Smooth muscle cell of the coronary artery (primary cell): ENCODE measurements at places on chromosomes 5 and 9. TPM values are rescaled to one million over a fixed set of nuclear protein-coding genes. Genes with fewer than 3 reads are reported as not detected.

Gene BNC2
- 11.0 and 29.6 TPM in 2 replicates for total RNA-seq

Gene BAAT
- not detected in 2 replicates for total RNA-seq

Gene NR6A1
- total RNA-seq: 0.35 and 0.45 TPM in 2 replicates

Gene ZNG1A
- 59.2 and 68.7 TPM in 2 replicates for total RNA-seq

Gene SOWAHA
- total RNA-seq: not detected in 2 replicates

Gene C5orf58
- not detected in 2 replicates for total RNA-seq

Gene CHMP5
- 115 and 135 TPM in 2 replicates for total RNA-seq

Gene LCN9
- not detected in 2 replicates for total RNA-seq

Gene GABRB2
- total RNA-seq: under 0.01 TPM in 1 of 2 replicates, not detected in the other

Gene CLINT1
- total RNA-seq: 84.5 and 110 TPM in 2 replicates

Gene PCDHGC5
- total RNA-seq: 1.4 and 1.8 TPM in 2 replicates

Gene RICTOR
- total RNA-seq: 15.1 and 16.8 TPM in 2 replicates

Gene ADCY2
- under 0.01 TPM in 2 replicates for total RNA-seq

Gene CORO2A
- total RNA-seq: 0.15 and 0.35 TPM in 2 replicates

Gene TRIM41
- 13.8 and 26.0 TPM in 2 replicates for total RNA-seq

Gene BHMT
- total RNA-seq: not detected in 2 replicates

Gene RNF183
- total RNA-seq: not detected in 2 replicates

Gene BTF3
- 120 and 233 TPM in 2 replicates for total RNA-seq

Gene RNF20
- total RNA-seq: 22.3 and 32.9 TPM in 2 replicates

Gene SQSTM1
- total RNA-seq: 446 and 623 TPM in 2 replicates

Gene ZNF879
- 2.1 and 3.6 TPM in 2 replicates for total RNA-seq

Gene DAB2
- total RNA-seq: 39.8 and 175 TPM in 2 replicates

Gene COL23A1
- under 0.01 and 0.08 TPM in 2 replicates for total RNA-seq

Gene ACTBL2
- total RNA-seq: 0.23 TPM in 1 of 2 replicates, not detected in the other

Gene ANKRD18B
- total RNA-seq: 0.83 TPM in 1 of 2 replicates, not detected in the other

Gene FGF18
- total RNA-seq: 0.12 TPM in 1 of 2 replicates, not detected in the other

Gene ELL2
- total RNA-seq: 18.0 and 38.6 TPM in 2 replicates

Gene SOHLH1
- total RNA-seq: not detected in 2 replicates

Gene OR1Q1
- total RNA-seq: 0.08 and 1.2 TPM in 2 replicates

Gene SOX30
- total RNA-seq: not detected in 2 replicates

Gene ECM2
- 4.4 and 17.3 TPM in 2 replicates for total RNA-seq

Gene SIT1
- total RNA-seq: 0.12 and 0.15 TPM in 2 replicates

Gene SPINK1
- total RNA-seq: 0.68 TPM in 1 of 2 replicates, not detected in the other

Gene SPATA31E1
- not detected in 2 replicates for total RNA-seq

Gene TAF1L
- total RNA-seq: not detected in 2 replicates

Gene ABO
- total RNA-seq: not detected in 2 replicates

Gene CCNO
- total RNA-seq: 0.30 TPM in 1 of 2 replicates, not detected in the other

Gene PCDHA8
- under 0.01 and 0.47 TPM in 2 replicates for total RNA-seq

Gene PCAT7
- total RNA-seq: 0.15 and 0.23 TPM in 2 replicates

Gene EXOSC2
- total RNA-seq: 23.0 and 25.4 TPM in 2 replicates

Gene NMUR2
- not detected in 2 replicates for total RNA-seq

Gene TRIO
- total RNA-seq: 156 and 199 TPM in 2 replicates

Gene SVEP1
- 9.8 and 150 TPM in 2 replicates for total RNA-seq

Gene ABCA2
- 13.4 and 39.3 TPM in 2 replicates for total RNA-seq

Gene SNCAIP
- total RNA-seq: 0.23 TPM in 1 of 2 replicates, not detected in the other

Gene BARX1
- not detected in 2 replicates for total RNA-seq

Gene FOXI1
- total RNA-seq: not detected in 2 replicates

Gene INSL6
- total RNA-seq: not detected in 2 replicates

Gene LHX3
- total RNA-seq: not detected in 2 replicates

Gene IRX2
- 0.45 and 1.9 TPM in 2 replicates for total RNA-seq

Gene PCDHGB1
- total RNA-seq: 1.5 and 2.4 TPM in 2 replicates

Gene GIN1
- total RNA-seq: 4.1 and 6.1 TPM in 2 replicates

Gene DNAH5
- total RNA-seq: 0.12 and 0.15 TPM in 2 replicates
